ENCODE measurements at places on chromosomes 3 and 15. TPM values are rescaled to one million over a fixed set of nuclear protein-coding genes. Genes with fewer than 3 reads are reported as not detected.

- DNase-seq, result no peak
Measured at GRCh38 chr3:143720381-143720780, 127.9 kb downstream of the SLC9A9 start.

GRCh38 chr3:32240159-32240545 lies 1.7 kb downstream of the CMTM8 start:
- DNase-seq, result no peak

- DNase-seq, result no peak
Measured at GRCh38 chr3:175495331-175495730, 636.2 kb downstream of the NAALADL2 start.

- no peak for DNase-seq
Measured at GRCh38 chr3:86381247-86381646, 609.7 kb downstream of the VGLL3 start.

GRCh38 chr3:64207289-64208080 lies 17.8 kb downstream of the PRICKLE2 start:
- peak; percentile 85 for DNase-seq

- no peak for DNase-seq
Measured at GRCh38 chr3:13261104-13261830, 158.9 kb downstream of the NUP210 start.

The ANKRD63 gene
- under 0.01 TPM for total RNA-seq

The GPR171 gene
- not detected for total RNA-seq
